NCI-H1417 treated with DMSO at 0.1 percent for 48 hours (cell line): ENCODE measurements at places on chromosomes 13 and 19.

GRCh38 chr13:110453797-110454196 lies 107.7 kb downstream of the RAB20 start:
- no peak for DNase-seq

DNA sequence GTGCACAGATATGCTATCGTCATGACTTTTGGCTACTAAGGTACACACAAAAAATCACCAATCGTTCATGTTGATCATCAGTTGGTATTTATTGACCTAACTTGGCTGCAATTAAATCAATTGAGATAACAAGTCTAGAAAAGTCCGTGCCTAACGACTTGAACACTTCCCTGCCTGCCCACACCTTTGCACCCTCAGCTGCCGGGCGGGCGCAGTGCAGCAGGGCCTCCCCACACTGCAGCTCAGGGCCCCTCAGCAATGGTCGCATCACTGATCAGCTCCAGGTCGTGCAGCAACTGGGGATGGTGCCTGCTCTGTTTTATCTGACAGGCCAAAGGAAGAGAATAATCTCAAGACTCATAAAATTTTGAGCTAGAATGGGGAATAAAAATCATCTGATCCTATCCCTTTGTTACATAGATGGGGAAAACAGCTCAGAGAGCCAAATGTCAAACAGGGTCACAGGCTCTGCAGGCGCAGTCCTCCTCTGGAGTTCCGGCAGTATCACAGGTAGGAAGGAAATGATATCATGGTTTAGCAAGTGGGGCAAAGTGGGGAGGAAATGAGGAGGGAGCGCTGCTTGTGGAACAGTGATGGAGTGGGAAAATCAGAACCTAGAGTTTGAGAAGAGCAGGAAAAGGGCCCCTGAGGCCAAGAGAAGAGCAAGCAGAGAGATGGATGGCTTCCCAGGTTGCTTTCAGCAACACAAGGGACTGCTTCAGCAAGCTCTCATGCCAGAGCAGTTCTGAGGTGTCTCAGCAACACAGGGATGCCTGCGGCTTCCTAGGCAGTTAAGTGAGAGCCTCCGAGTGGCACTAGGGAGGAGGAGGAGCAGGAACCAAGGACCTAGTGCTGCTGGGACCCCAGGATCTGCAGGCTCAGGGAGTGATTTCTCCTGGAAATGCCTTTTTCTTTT lies 57.5 kb downstream of the SLC7A1 start:
- DNase-seq: no peak

DNA sequence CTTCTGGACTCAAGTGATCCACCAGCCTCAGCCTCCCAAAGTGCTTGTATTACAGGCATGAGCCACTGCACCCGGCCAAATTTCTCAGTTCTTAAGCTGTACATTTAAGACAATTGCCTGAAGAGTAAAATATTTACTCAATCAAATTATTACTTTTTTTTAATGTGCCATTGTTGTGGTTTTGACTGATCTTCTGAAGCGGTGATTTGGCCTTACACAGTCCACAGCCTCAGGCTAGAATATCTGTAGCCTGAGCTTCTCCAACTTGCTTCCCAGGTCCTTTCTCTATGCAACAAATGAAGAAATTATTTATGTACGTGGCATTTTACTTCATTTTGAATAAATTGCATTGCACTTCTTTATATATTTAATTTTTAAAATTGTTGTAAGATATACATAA lies 281.3 kb downstream of the KLF5 start:
- no peak for DNase-seq

- DNase-seq: no peak
Measured at GRCh38 chr13:78238911-78239310, 320.3 kb upstream of the EDNRB start.

DNA sequence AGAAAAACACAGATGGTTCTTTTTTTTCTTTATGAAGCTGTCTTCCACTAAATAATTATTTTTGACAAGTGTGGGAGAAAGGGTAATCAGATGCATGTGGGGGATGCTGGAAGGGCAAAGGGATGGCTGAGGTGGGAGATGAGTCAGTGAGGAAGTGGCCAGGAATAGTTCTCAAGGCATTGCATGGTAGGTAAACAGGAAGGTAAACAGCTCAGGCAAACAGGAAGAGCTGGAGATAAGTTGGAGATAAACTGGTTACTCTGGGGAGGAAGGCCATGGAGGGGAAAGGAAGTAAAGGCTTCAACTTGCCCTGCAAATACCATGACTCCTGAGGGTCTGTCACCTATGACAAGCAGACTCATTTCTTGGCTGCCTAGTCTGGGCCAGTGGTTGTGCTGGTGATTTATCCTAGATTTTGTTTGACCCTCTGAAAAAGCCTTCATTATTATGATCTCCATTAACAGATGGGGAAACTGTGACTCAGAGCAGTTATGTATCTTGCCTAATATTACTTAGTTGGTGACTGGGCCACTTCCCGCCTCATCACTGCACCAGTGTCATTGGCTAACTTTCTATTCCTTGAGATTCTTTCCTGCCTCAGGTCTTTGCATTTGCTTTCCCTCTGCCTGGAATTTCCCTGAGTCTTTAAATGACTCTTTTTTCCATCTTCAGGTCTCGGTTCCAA lies 17.1 kb downstream of the ACTL9 start:
- no peak for DNase-seq

DNA sequence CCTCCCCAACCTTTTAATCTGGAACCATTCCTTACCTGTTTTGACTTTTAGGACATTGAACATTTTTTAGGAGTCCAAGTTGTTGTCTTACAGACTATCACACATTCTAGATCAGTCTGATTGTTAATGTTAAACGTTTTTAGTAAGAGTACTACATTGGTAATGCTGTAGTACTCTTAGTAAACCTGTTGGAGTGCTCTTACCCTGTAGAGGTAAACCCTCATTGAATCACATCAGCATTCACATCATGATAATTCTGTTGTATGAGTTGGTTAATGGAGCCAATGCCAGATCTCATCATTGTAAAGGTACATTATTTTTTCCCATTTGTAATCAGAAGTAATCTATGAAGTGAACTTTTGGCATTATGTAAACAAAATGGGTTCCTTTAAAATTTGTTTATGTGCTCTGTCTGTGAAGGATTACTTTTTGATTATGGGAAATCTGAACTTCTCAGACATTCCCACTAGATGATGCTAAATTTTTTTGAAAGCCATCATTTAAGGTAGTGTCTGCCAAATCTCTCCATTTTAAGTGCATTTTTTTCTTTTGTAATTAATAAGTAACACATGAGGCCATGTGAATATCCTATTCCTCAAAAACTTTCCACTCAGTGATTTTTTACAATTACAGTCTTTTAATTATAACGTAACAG lies 55.2 kb downstream of the VWA8 start:
- no peak for DNase-seq

GRCh38 chr19:30135093-30135757 lies 193.2 kb downstream of the URI1 start:
- no peak for DNase-seq

DNA sequence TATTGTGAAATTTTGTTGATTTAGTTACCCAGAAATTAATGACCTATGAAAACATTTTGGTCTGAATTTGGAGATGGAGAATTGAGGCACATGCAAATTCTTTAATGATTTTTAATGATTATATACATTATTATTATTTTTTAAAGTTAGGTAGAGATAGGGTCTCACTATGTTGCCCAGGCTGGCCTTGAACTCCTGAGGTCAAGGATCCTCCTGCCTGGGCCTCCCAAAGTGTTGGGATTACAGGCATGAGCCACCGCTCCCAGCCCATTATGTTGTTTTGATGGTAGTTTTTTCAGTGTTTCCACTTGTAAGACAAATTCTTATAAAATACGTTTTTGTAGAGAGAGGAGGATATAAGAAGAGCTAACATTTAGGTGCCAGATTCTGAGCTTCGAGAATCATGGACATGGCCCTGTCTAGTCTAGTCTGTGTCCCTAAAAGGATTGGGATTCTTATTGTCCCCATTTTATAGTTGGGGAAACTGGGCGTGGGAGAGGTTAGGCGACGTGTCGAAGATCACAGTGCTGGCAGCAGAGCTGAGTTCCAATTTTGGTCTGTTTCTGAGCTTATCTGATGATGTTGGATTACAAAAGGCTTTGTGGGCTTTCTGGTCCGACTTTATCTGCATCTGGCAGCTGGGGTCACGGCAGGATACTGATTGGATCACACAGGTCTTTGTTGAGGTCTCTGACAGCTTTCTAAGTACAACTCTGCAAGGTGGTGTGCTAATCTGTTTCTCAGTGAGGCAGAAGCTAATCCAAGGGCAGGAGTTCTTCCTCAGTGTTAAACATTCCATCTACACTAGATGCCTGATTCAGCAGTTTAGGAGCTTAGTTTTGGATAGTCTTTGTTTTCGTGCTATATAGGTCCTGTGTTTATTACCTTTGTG lies 7.5 kb upstream of the WDR88 start:
- DNase-seq: no peak

- no peak for DNase-seq
Measured at GRCh38 chr13:98384739-98385138, 192.2 kb downstream of the STK24 start.

GRCh38 chr13:51912511-51913225 lies 50.9 kb downstream of the CCDC70 start:
- no peak for DNase-seq

- no peak for DNase-seq
Measured at GRCh38 chr19:33286899-33287298, 15.4 kb downstream of the CEBPA start.

- DNase-seq: no peak
Measured at GRCh38 chr19:14494910-14495671, 836 bp downstream of the GIPC1 start.
